Right atrium auricular region (tissue), 2 donors: ENCODE measurements at places on chromosomes 5 and 9. TPM values are rescaled to one million over a fixed set of nuclear protein-coding genes. Genes with fewer than 3 reads are reported as not detected.

GRCh38 chr5:56951126-56951945, 587 bp downstream of the MIER3 start:
- no peak for DNase-seq

- DNase-seq: no peak
Observed at GRCh38 chr5:98564836-98565235, 208.6 kb upstream of the RGMB start.

FAM170A gene
- not detected for total RNA-seq

INSYN2B gene
- not detected for total RNA-seq
